ENCODE measurements at places on chromosomes 11 and 22.

DNA sequence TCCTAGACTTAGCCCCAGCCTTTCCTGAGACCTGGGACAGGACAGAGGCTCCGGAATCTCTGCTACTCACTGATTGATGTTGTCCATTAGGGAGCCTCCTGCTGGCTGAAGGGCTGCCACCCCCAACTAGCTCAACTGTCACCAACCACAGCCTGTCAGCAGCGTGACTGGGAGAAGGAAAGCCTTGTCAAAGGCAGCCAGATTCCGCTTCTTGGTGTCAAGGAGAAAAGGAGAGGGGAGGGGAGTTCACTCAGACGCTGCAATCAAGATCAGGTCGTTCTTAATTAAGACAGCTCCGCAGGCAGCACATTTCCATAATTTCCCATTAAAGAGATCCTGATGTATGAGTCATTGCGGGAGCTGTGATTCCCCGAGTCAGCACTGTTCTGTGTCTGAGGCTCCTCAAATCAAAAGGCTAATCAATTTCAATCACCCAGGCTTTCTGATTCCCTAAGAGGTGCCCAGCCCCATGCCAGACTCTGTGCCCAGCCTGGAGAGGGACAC, 152.8 kb upstream of the ZBED5 start:
- no peak for DNase-seq

- DNase-seq = no peak
Observed at GRCh38 chr11:33700063-33700501, 544 bp downstream of the C11orf91 start.

GRCh38 chr22:38504731-38505540, 1.2 kb downstream of the DDX17 start:
- no peak for DNase-seq

DNA sequence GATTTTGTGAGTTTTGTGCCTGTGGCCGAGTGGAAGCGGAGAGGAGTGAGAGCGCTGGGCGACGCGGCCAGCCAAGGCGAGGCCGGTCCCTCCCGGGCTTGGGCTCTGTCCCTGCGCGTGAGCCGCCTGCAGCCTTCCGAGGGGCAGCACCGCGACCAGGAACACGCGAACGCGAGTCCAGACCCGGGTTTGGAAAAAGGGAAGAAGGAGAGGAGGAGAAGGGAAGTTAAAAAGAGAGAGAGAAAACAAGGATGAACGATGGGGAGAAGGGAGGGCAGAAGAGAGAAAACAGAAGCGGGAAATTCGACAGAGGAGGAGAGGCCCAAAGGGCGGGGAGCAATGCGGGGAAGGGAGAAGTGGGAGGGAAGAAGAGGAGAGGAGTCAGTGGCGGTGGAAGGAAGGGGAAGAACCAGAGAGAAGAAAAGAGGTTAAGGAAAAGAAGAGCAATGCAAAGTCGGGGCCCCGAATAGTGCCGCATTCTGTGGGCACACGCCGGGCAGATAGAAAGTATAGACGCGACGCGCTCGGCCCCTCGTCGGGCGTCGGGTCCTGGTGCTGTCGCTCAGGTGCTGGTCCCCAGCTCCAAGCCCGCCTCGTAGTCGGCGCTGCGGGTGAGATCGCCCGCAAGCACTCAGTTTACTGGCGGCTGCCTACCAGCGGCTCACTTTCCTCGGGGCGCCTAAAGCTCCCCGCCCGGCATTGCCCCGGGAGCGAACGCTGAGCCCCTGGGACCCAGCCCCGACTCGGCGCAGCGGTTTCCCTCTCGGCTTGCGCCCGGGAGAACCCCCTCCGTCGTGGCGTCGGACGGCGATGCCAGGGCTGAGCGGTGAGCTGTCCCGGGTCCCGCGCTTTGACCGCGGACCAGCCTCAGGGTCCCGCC, 2.8 kb upstream of the BARX2 start:
- no peak for DNase-seq

DNA sequence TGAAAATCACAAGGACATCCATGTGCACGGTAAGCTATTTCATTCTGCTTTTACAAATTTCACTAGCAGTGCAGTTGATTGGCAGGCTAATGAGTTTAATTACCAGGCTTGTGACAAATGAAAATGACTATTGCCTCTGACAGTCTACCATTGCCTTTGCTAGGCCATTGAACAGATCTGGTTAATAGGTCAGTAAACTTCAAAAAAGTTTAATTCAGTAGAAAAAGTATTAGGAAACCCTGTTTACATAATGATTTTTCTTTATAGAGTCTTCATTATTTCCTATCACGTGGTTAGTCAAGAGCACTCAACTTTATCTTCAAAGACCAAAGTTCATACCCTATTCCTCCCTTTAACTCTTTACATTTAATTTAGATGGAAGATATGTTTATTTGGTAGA, 77.0 kb downstream of the PRMT3 start:
- no peak for DNase-seq

Measured in anterior cingulate cortex (tissue), 58 donors.